ENCODE measurements at places on chromosomes 11 and 22. TPM values are rescaled to one million over a fixed set of nuclear protein-coding genes. Genes with fewer than 3 reads are reported as not detected.

The LGALS12 gene
- 0.72 TPM for total RNA-seq

DNA sequence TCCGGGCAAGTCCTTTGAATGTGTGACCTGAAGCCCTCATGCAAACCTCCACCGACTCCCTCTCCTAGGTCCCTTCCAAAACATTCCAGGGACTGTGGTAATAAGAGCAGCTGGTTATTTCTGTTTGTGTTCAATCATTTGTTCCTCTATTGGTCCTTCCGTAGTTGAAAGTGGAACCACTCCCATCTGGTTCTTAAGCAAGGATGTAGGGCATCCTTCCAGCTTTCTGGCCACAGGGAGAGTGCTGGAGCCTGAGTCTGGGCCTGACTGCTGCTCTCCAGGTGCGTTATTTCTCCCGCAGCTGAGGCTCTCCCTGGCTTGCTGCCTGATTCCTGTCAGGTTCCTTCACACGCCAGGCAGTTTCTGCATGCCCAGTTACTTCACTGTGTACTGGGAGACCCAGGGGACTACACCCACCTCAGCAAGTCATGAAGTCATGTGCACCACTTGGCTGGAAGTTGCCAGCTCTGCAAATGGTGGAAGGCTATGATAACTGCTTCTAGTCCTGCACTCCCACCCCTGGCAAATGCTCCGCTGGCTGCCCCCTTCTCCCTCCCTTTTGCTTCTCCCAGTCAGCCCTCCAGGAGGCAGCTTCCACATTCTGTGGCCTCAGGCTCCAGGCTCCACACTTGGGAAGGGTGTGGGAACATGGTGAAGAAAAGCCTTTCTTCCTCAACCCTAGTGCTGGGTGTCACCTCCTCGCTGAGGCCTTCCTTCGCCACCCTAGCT lies 4.0 kb upstream of the ALX4 start:
- DNase-seq, result no peak

- no peak for DNase-seq
These were observed 583.4 kb downstream of the SOX6 start for GRCh38 chr11:15772981-15773380.

DNA sequence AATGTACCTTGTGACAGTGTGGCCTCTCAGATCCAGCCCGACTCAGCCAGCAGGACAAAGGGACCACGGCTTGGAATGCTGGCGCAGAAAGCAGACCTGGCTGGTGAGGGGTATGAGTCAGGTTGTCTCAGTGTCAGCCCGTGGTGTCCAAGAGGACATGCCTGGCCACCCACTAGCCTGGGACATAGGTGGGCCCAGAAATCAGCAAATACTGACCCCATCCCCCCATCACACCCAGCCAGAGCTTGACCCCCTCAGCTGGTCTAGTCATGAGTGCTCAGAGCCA lies 4.5 kb downstream of the BANF1 start:
- DNase-seq, result no peak

GRCh38 chr11:26765323-26765722 lies 43.5 kb upstream of the SLC5A12 start:
- no peak for DNase-seq
